NAMALWA (cell line): ENCODE measurements at places on chromosomes 16 and 17.

DNA sequence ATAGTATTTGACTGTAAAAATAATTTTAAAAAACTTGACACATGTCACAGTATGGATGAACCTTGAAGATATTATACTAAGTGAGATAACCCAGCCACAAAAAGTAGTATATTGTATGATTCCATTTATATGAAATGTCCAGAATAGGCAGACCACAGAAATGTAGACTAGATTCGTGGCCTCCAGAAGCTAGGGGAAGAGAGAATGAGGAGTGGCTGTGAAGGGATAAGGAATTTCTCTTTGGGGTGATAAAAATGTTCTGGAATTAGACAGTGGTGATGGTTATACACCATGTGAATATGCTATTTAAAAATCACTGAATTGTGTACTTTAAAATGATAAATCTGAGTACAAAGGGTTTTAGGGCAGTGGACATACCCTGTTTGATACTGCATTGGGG lies 253.1 kb upstream of the DYNLRB2 start:
- no peak for DNase-seq

DNA sequence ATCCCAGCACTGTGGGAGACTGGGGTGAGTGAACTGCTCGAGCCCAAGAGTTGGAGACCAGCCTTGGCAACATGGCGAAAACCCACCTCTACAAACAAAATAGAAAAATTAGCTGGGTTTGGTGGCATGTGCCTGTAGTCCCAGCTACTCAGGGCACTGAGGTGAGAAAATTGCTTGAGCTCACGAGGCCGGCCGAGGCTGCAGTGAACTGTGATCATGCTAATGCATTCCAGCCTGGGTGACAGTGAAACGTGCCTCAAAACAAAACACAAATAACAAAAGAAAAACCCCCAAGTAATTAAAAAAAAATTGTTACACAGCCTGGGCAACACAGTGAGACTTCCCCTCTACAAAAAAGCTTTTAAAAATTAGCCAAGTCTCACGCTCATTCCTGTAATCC lies 5.0 kb downstream of the CCDC47 start:
- no peak for DNase-seq

DNA sequence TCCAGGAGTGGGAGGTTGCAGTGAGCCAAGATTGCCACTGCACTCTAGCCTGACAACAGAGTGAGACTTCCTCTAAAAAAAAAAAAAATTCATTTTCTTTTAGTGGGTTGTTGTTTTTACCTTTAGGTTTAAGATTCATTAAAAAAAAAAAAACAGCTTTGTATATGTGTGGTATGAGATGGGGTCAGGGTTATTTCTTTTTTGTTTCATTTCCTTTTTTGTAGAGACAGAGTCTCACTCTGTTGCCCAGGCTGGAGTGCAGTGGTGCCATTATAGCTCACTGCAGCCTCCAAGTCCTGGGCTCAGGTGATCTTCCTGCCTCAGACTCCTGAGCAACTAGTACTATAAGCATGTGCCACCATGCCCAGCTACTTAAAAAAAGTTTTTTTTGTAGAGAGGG lies 47.0 kb downstream of the BCAS3 start:
- DNase-seq = peak; percentile 13

- DNase-seq = no peak
Measured at GRCh38 chr16:73610605-73611156, 562.8 kb upstream of the ZFHX3 start.

GRCh38 chr17:73949903-73950592 lies 253.4 kb upstream of the RPL38 start:
- DNase-seq = no peak

- DNase-seq = no peak
Measured at GRCh38 chr17:72116661-72117521, 3.9 kb upstream of the SOX9 start.

- peak; percentile 46 for DNase-seq
Measured at GRCh38 chr16:84699147-84699711, 571 bp upstream of the USP10 start.

- no peak for DNase-seq
Measured at GRCh38 chr17:5980941-5981340, 89.2 kb upstream of the WSCD1 start.

DNA sequence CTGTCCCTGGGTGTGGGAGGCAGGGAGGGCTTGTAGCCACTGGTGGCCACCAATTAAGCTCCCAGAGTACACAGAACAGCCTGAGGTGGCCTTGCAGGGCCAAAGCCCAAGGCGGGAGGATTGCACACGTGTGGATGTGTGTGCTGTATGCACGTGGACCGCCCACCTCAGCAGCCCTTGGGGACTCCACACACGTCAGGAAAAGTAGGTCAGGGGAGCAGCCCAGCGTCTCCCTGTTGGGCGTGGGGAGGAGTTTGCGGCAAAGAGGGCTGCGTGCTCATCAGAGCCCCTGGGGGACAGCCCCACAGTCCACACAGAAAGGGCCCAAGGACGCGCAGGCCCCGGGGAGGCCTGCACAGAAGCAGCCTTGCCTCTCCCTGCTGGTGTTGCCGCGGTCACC lies 19.6 kb downstream of the SBK1 start:
- no peak for DNase-seq

GRCh38 chr16:85138825-85139627 lies 26.8 kb upstream of the CIBAR2 start:
- DNase-seq = peak; percentile 45
